ENCODE measurements at places on chromosomes 2 and 18.

GRCh38 chr2:218855305-218856166 is 4.1 kb upstream of the WNT6 start:
- DNase-seq: no peak

- no peak for DNase-seq
These were observed 262.4 kb downstream of the NBAS start for GRCh38 chr2:15298770-15299169.

DNA sequence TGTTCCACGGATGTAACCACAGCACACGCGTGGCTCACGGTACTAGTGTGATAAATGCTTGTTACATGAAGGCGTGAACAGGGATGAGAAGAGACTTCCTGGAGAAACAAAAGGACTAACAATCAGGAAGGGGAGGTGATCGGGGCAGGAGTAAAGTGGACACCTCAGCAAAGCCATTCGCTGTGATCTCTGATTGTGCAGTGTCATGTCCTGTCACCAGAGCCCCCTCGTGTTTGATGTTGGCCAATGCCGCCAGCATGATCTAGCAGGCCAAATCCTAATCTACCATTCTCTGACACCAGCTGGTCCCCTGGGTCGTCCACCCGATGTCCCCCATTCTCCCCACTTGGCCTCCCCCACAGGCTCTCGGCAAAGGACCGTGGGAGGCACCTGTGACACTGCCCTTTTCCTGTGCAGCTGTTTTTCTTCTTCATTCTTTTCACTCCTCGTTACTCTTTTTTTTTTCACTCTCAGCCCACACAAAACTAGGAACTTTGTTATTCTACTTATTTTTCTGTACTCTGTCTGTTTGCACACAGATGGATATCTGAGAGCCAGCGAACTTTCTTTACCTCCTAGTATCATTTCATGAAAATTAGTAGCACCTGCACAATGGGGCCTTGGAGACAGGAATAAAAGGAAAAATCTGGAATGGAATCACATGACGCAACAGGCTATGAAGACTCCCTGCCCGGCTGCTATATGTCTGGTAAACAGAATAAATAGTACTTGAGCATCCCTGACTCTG is 146.8 kb downstream of the TGIF1 start:
- DNase-seq: no peak

- DNase-seq: no peak
These were observed 74.0 kb downstream of the MEX3C start for GRCh38 chr18:51123481-51123880.

GRCh38 chr18:58993260-58993659 is 128.6 kb downstream of the ZNF532 start:
- peak; percentile 31 for DNase-seq

GRCh38 chr2:180980943-180981911 is 822 bp downstream of the UBE2E3 start:
- peak; percentile 51 for DNase-seq

DNA sequence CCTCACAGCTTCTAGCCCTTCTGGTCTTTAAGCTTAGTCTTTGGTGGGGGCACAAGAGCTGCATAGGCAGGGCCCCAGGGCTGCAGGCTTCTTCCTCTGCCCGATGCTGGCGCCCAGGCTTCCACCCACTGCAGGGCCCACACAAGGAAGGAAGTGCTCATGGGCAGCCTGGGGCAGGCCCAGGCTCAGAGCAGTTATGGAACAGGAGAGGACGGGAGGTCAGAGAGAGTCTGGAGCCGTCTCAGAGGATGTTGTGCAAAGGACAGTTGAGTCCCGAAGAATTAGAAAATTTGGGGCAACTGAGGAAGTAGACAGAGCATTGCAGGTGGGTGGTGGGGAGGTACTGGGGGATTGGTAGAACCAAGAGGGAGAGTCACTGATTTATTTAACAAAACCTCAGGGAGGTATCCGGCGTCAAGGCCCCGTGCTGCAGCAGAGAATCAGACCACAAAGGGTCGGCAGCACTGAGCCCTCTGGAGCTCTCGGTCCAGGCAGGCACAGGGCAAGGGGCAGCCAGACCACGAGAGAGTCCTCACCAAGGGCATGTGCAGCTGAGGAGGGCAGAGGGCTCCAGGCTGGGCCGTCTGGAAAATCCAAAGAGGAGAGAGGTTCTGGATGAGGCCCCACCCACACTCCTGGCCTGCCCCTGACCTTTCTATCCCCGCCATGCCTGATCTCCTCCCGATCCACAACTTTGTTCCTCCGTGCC is 110.8 kb upstream of the GLI2 start:
- no peak for DNase-seq

DNA sequence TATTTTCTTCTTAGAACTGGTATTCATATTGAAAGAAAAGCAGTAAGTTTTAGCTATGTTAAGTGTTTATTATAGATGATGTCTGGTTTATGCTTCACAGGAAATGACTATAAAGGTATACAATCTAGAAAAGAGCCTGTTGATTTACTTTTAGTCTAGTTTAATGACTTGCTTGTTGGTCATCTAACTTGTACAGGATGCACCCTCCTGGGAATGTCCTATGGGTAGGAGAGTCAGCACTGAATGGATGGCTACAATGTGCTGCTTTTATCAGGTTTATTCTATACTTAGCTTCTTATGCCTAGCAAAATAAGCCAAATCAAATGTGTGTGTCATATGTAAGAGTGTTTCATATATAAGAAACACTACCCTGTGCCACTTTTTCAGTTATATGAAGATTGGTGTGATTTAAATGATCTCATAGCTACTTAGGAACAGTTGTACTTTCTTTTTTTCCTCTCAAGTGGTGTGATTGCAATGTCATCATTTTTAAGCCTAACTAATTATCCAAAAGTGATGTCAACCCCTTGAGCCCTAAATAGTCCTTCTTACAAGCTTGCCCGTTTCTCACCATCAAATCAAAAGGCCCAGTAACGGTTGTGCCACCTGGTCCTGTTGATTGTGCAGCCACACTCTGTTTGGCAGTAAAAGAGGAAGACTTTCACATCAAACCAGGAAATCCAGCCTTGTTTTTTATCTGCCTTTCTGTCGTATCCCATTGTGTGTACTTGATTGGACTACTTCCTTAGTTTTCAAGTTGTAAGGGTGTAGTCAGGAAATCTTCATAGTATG is 176.0 kb downstream of the DIS3L2 start:
- no peak for DNase-seq

GRCh38 chr2:102672107-102672776 is 52.9 kb downstream of the SLC9A2 start:
- DNase-seq: no peak

Measured in NCI-H446 (cell line).